ENCODE measurements at places on chromosomes 4 and X.
A peak's percentile ranks its signal among the peaks of the same experiment; 100 is the strongest.

DNA sequence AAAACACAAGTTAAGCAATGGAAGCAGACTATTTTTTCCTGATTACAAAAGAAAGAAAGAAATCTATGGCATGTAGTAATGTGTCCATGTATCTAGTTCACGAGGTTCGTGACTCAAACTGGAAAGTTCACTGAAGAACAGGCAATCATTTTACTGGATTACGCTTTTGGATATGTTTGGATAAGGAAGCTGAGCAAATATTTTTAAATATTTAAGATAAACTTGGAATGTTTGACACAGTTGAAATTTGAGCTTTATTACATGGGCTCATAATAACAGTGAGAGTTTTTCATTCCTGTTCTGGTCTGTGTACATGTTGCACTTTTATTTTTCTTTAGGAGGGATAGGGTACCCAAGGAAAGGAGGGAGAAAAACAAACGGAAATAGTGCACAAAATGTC, 244.2 kb upstream of the GK2 start:
- no peak for DNase-seq

DNA sequence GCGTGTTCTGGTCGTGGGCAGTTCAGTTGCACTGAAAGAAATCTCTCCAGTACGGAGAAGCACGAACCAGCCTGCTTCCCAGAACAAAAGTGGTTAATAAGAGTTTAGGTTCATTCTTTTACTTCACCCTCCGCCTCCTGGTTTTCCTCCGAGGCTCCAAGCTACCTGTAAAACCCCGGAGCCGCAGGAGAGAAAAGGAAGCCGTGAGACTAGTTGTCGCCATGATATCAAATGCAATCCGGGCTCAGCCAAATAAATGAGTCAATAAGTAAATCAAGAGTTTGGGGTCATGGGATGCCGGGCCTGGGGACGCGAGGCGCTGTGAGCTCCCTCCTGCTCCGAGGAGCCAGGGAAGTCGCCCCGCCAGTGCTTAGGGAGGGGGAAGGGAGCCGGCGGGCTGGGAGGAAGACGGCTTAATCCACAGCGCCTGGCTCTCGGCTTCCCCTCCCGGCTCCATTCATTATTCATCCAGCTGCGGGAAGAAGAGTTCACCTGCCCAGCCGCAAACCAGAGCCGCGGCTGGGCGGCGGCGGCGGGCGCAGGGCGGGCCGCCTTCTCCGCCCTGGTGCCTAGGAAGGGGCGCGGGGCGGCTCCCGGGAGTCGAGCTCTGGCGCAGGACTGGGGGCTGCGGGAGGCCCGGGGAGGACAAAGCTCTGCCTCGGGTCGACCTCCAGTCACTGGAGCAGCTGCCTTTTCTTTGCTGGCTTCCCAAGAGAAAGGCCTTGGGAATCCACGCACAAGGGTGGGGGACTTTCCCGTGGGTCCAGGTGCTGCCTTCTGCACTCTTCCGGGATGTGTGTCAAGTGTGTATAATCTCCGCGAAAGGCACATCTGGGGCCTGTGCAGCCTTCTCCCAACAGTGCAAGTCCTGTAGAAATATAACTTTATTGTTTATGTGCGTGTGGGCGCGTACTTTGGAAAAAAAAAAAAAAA, 1.7 kb downstream of the FRAS1 start:
- peak; percentile 79 for DNase-seq

GRCh38 chr4:24886596-24886995, 26.2 kb downstream of the CCDC149 start:
- DNase-seq: no peak

DNA sequence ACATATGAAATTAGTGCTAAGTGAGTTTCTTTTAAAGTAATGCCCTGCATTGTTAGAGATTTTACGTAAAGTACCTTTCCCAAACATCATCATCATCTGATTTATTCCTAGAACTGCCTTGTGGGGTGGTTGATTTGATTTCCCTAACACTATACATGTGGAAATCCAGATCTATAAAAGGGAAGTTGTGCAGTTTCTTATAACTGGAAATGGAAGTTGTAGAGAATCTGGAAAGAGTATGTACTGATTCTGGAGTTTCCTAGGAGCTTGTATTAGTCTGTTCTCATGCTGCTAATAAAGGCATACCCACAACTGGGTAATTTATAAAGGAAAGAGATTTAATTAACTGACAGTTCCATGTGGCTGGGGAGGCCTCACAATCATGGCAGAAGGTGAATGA, 47.9 kb downstream of the BMP2K start:
- DNase-seq: no peak

DNA sequence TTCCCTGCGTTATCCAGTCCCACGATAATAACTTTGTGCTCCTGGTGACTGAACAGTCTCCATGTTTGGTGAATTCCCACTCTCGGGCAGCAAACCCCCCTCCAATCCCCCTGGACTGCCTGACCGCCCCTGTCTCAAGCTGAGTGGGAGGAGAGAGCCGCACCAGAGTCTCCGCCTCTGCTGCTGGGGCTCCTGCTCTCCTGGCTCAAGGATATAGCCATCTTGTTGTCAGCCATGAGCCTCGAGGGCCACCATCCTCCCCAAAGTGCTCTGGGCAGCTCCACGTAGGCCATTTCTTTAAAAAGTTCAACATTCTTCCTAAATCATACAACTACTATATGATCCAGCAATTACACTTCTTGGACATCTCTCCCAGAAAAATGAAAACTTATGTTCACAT, 49.3 kb upstream of the PGRMC1 start:
- DNase-seq: no peak

Data from GM03348 (cell line).